Fibroblast of pulmonary artery (primary cell): ENCODE measurements at places on chromosomes 13 and 19.

GRCh38 chr13:69300131-69300530 lies 807.5 kb upstream of the ATXN8OS start:
- DNase-seq, result no peak

DNA sequence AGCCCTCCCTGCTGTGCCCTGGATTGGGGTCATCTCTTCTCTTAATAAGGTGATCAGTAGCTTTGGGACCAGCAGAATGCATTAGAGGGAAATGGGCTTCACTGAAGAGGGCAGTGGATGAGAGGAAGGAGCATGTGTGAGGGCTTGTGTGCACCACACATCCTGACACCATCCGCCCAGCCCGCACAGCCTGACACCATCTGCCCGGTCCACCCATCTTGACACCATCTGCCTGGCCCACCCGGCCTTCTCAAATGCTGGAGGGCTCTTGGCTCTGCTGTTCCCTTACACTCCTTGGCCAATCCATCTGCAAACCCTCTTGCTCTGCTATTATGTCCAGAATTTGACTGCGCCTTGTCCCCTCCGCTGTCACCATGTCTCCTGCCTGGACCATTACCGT lies 41.8 kb downstream of the BICRA start:
- no peak for DNase-seq

GRCh38 chr19:39871886-39872866 lies 26.0 kb upstream of the FBL start:
- DNase-seq, result no peak

DNA sequence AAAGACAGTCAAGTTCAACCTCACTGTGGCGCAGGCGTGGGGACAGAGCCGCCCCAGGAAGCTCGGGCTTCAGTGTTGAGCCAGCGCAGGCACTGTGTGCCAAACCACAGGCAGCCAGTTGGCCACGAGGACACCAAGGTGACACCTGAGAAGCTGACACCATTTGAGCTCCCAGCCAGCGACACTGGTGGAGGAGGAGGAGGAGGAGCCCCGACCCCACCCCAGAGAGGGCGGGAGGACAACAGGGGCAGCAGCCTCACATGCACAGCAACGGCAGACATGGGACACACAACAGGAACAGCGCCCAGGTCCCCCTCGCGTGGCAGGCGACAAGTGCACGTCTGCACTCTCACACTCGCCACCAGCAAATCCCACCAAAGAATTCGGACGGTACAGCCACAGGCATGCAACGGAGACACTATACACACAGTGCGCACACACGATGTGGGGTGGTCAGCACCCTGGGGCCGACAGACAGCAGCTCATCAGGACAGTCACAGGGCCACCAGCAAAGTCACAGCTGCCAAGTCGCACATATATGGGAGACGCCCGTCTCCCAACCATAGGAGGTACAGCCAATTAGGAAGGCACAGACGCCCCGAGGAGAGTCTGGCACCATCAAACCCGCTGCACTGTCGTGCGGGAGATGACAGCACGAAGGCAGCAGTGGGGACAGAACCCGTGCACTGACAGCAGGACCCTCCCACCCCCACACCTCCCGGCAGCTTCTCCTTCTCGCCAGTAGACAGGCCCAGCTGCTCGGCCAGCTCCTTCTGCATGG lies 3.4 kb downstream of the EIF3G start:
- DNase-seq, result no peak

DNA sequence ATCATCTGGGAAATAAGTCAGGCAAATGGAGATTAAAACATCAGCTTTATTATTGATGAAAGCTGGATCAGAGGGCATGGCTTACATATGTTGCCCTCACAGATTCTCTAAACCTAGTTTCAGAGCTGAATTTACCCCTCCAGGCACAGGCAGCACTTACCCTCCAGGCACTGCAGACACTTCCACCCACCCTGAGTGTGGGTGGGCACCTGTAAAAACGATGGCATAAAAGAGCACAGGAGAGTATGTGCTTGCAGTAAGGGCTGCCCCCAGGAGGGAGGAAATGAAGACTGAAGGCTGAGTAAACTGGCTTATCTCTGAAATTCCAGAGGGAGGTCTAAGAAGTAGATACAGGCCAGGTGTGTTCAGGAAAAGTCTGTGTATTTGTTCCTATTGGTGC lies 185.0 kb upstream of the HTR2A start:
- no peak for DNase-seq

- DNase-seq, result no peak
Measured at GRCh38 chr19:48310227-48310626, 15.1 kb upstream of the EMP3 start.

- no peak for DNase-seq
Measured at GRCh38 chr13:33624740-33625139, 193.2 kb upstream of the RFC3 start.
